ENCODE measurements at places on chromosomes 2 and 18.

DNA sequence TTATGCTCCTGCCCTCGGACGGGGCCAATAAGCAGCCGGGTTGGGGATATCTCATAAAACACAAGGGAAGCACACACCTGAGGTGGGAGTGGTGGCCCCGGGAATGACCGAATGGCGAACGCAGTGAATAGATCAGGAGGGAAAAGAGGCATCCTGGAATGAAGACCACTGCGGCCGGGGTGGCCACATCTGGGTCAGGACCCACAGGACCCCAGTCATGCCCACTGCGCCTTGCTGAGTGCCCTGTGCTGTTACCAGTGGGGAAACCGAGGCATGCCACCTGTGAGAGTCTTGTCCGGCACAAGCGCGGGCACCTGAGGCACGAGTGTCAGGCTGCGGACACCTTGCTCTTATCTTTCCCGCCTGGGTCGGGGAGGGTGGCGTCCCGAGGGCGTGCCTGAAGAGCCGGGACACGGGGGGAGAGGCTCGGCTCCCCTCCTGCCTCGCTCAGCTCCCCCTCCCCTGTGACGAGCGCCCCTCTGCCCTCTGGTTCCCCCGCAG lies 1.6 kb downstream of the PDCD1 start:
- DNase-seq = no peak

DNA sequence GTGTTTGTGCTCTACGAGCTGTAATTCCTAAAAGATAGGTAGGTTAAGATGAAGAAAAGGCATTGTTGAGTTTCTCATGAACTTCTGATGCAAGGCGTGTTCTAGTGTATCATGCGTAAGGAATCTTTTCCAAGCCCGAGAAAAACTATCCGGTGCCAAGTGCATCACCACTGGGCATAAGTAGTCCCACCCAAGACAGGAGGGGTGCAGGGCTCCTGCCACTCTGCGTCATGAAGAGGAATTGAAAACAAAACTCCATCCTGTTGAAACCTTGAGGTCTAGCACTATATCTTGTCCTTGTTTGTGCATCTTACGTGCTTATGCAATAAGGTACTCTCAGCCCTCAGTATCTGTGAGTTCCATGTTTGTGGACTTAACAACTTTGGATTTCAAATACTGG lies 45.7 kb downstream of the RAB31 start:
- DNase-seq = no peak

- no peak for DNase-seq
These were observed 64.0 kb downstream of the STPG4 start for GRCh38 chr2:47091118-47091517.

DNA sequence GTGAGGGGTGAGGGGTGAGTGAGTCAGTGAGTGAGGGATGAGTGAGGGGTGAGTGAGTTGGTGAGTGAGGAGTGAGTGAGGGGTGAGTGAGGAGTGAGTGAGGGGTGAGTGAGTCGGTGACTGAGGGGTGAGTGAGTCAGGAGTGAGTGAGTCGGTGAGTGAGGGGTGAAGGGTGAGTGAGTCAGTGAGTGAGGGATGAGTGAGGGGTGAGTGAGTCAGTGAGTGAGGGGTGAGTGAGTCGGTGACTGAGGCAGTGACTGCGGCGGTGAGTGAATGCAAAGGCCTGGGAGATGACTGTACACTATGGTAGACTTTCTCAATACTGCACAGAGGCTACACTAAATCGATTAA lies 16.6 kb downstream of the THAP4 start:
- no peak for DNase-seq

DNA sequence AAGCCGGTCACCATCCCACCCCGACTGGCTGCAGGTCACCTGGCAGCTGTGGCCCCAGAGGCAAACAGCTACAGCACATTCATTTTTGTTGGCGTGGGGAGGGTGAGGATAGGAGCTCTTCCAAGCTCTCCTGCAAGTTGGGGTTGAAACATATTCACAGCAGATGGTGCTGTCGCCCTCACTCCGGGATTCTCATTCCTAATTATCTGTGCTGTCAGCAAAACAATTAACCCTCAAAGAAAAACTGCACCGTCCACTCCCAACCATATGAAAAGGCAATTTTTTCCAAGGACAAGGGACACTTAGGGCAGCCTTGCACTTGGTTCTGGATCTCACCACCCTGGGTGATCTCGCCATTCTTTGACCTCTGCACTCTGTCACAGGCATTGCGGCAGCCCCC lies 68.6 kb downstream of the ZBTB7C start:
- DNase-seq = no peak

GRCh38 chr2:144414324-144414845 lies 105.5 kb downstream of the ZEB2 start:
- no peak for DNase-seq

- DNase-seq = no peak
These were observed 122.5 kb downstream of the FOXI3 start for GRCh38 chr2:88329815-88330603.

GRCh38 chr18:41862921-41863320 lies 92.1 kb upstream of the PIK3C3 start:
- DNase-seq = no peak

DNA sequence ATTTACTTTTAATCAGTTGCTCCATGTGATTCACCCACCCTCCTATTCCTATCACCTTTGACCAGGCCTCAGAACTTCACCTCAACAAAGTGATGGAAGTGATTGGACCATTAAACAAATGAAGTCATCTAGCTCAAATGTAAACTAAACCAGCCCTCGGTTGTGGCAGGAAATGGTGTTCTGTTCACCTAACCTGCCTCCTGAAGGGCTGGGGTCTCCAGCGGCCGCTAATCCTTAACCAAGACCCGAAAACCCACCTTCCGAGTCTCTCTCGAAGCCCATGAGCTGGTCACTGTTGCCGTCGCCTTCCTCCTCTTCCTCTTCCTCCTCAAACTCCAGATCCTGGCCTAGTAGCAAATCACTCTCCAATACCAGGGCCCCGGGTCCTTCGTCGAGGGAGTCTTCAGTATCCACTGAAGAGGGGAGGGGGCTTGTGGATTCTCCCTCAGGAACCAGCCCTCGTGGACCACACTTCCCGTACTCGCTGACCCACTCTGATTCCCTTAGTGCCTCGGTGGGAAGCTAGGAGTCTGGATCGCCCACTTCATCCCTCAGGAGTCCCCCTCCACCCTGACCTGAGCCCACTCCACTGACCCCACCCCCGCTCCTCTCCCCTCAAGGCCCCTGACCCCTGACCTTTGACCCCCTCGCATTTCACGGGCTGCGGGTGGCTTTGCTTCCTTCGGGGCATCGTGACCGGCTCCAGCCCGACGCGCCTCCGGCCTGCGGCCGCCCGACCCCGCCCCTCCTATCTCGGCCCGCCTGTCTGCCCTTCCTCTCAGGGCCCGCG lies 503 bp downstream of the ZNF513 start:
- peak; percentile 61 for DNase-seq

GRCh38 chr2:70202236-70202806 lies 11.5 kb upstream of the C2orf42 start:
- no peak for DNase-seq

GRCh38 chr2:3264010-3264744 lies 113.4 kb downstream of the EIPR1 start:
- DNase-seq = no peak

GRCh38 chr2:199457147-199458008 lies at the start of gene SATB2:
SATB2 (minus strand) TSS chr2:199457939; CDS start chr2:199456037, 1,902 bp downstream.
- DNase-seq = peak; percentile 53

DNA sequence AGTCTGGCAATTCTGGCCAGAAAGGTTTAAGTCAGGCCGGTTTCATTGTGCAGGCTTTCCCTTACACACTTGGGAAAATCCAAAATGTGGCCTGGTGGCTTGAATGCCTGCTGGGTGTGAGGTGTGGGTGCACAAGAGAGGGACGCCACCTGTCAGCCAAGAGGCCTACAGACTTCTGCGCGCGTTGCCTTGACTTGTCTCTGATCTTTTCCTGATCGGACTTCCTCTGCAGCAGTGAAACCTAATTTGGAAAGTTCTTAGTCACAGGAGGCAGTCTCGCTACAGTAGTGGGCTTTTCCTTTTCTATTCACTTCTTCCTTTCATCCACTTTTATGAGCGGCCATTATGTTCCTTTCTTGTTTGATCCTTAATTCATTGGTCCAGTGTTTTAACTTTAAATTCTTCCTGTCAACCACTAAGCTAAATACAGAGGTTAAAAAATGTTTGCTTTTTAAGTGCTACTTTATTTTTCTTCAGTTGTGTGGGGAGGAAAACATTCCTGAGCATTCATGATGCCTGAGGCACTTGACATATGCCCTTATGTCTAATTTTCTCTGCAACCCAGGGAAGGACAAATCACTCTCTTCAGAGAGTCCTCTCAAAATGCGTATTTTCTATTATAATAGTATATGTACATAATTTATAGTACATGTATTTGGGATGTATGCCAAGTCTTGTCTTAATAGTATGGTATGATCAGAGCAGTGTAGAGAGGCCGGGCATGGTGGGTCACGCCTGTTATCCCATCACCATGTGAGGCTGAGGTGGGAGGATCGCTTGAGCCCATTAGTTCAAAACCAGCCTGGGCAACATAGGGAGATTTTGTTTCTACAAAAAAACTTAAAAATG lies 128.9 kb downstream of the WDSUB1 start:
- DNase-seq = no peak

DNA sequence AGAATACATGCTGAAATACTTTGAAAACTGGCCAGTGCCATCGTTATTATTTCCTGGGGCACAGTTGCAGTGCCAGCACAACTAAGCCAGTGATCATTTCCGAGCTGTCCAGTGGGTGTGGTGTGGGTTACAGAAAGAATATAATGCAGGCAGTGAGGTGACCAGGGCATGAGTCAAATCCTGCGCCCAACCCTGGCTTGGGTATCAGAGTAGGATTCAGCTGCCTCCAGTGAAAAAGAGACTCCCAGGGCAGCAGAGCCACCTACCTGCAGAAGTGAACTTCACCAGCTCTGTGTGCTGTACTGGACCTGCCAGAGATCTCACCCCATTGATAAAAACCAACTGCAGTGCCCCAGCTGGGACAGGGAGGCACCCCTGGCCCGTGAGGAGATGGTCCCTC lies 18.0 kb downstream of the SLC9A2 start:
- no peak for DNase-seq

- DNase-seq = no peak
These were observed 11.3 kb downstream of the OSR1 start for GRCh38 chr2:19346983-19347618.

- DNase-seq = peak; percentile 84
These were observed at the start of gene GULP1 for GRCh38 chr2:188291617-188292347. GULP1 (plus strand) TSS chr2:188291874; CDS start chr2:188477703, 185,829 bp downstream.

DNA sequence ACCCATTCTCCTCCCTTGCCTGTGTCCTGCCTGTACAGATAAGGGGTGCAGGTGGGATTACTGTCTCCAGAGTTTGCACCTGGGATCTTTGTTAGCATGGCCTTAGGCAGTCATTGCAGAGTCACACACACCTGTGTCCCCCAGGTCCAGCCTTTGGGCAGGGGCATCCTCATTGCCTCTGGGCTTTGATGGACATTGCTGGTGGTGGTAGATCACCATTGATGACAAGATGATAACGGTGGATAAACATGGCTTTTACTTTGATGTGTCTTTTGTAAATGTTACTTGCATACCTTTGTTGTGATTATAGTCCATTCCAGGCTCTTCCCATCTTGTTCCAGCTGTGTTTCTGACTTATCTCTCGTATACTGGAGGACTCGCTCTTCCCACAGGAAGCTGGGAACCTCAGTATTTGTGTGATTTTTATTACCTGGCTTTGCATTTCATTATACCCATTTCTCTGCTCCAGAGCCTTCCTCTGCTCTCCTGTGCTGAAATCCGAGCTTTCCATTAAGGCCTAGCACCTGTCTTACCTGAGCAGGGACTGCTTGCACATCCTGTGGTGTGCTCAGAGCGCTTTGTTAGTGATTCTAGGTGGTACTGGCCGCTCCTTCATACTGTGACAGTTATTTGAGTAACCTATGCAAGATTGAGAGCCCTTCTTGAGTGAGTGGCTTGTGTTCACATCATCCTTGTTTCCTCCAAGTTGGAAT lies 79.2 kb downstream of the PTPRM start:
- no peak for DNase-seq

GRCh38 chr2:201262718-201263117 lies 2.4 kb downstream of the CASP8 start:
- DNase-seq = no peak

GRCh38 chr2:17252258-17252657 lies 266.0 kb downstream of the RAD51AP2 start:
- no peak for DNase-seq

DNA sequence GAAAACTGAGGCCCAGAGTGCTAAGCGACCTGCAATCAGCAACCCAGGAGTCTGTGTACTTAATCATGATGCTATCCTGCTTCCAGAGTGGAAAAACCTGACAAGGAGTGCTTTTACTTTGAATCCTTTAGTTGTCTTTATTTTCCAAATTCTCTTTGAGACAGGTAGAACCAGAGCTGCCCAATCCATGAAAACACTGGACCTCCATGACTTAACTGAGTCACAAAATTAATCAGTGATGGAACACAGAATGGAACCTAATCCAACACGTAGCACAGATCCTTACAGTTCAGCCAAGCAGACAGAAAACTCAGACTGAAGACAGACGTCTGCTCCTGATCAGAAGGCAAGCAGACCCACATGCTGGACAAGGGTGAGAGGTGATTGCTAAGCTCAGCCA lies 175.6 kb downstream of the BCL11A start:
- no peak for DNase-seq

DNA sequence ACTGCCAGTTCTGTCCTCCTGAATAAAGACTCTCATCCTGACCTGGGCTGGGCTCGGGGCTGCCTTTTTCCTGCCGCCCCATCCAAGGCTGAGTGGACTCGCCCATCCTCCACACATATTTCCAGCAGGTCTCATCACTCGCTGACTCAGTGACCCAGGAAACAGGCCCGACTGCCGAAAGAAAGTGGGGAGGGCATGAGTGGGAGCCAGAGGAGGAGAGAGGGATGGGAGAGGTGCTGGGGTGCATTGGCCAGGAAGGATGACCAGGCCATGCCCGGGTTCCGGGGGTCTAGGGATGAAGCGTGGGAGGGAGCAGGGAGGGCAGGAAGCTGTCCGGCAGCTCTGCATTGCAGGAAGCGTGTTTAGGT lies 66.7 kb downstream of the TWIST2 start:
- DNase-seq = no peak

- no peak for DNase-seq
These were observed 176.3 kb upstream of the GLI2 start for GRCh38 chr2:120559401-120559800.

GRCh38 chr18:24516261-24516660 lies 55.8 kb downstream of the HRH4 start:
- no peak for DNase-seq

- no peak for DNase-seq
These were observed at the start of gene FOXI3 for GRCh38 chr2:88452565-88452905. FOXI3 (minus strand) TSS chr2:88452693; CDS start chr2:88452535, 158 bp downstream.

DNA sequence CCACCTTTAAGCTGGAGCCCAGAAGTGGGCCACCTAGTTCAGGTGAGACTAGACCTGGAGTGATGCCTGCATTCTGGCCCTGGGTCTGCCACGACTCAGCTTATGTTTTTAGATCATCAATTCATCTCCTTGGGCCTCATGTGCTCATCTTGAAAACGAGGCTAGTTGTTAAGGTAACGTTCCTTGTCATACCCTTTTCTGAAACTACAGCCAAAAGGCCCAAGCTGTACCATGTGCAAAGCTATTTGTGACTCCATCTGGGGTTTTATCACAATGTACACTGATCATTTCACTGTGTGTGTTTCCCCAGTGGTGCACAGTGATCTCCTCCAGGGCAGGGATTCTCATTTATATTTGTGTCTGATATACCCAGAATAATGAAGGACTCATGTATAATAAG lies 138.4 kb upstream of the COPS8 start:
- no peak for DNase-seq
